ENCODE measurements at places on chromosomes 11 and 22. TPM values are rescaled to one million over a fixed set of nuclear protein-coding genes. Genes with fewer than 3 reads are reported as not detected.

DNA sequence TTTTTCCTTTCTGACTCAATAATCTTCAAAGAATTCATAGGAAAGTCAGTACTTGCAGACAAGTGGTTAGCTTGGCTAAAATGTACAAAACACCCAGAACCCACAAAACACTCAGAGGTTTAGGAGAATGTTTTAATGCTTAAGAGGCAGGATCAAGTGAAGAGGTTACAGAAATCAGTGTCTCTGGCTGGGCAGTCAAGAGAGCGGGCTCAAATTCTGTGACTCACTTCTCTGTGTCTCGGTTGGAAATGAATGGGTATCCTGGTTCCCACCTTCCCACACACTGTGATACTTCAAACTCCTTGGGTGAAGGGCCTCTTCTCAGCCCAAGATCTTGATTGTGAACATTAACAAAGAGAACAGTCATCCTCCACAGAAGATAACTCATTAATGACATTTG, 3.8 kb downstream of the MPEG1 start:
- H3K4me3 ChIP-seq = no peak overlapping the region
- no peaks in the 10 kb centered on the region for H3K27me3 ChIP-seq
- peaks cover 7% of the 10 kb centered on the region for H3K36me3 ChIP-seq
- no peak for DNase-seq
- no peaks in the 10 kb centered on the region for H3K4me1 ChIP-seq

DNA sequence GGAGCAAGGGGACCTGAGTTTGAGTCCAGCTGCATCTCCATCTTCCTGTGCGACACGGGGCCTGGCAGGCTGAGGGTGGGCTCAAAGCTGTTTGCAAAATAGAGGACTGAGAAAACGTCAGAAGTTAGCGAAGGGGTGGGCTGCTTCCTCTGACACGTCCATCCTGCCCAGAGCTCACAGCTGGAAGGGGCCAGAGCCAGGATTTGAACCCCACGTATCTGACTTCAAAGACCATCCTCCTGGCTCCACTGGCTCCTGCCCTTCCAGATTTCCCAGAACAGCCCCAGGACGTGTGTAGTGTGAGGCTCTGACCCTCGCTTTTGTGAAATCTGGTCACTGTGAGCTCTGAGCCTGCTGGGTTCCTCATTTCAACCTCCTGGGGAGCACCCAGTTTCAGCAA, 56.3 kb downstream of the CD82 start:
- H3K27me3 ChIP-seq = no peaks in the 10 kb centered on the region
- DNase-seq = no peak
- peaks cover 12% of the 10 kb centered on the region for H3K4me1 ChIP-seq
- no peak overlapping the region for H3K27ac ChIP-seq

DNA sequence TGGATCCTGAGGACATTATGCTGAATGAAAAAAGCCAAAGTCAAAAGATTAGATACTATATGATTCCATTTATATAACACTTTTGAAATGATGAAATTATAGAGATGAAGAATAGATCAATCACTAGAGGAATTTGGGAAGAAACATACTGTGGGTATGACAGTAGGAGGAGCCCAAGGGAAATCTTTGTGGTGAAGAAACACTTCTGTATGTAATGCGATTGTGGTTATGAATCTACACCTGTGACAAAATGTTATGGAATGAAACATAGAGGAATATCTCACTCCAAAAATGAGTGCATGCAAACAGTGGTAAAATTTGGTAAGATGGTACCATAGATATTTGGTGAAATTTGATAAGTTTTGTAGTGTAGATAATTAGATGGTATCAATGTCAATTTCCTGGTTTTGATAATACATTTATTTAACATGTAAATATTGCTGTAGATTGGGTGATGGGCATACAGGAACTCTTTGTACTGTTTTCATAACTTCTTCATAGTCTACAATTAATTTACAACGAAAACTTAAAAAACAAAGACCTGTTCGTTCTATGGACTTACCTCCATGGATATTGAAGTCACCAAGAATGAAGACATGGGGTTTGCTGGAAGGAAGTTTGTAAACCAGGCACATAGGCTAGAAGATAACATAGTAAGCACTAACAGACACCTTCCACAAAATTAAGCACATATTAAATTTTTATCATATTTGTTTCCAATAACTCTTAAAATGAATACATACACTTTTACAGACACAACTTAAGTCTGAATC, 11.5 kb downstream of the MRGPRX1 start:
- no peak for DNase-seq
- H3K4me3 ChIP-seq = no peak overlapping the region
- H3K27me3 ChIP-seq = peaks cover 13% of the 10 kb centered on the region
- no peaks in the 10 kb centered on the region for H3K4me1 ChIP-seq

Gene KCTD14
- 5.4 TPM for total RNA-seq

Gene OR5AS1
- total RNA-seq = not detected

Gene MAJIN
- not detected for total RNA-seq

Gene EML3
- total RNA-seq = 52.2 TPM

Measured in mesothelial cell of epicardium (in vitro differentiated cells).